ENCODE measurements at places on chromosomes 2 and 18.
A peak's percentile ranks its signal among the peaks of the same experiment; 100 is the strongest.

- DNase-seq, result no peak
Observed at GRCh38 chr2:105391763-105392662, 6.8 kb downstream of the FHL2 start.

DNA sequence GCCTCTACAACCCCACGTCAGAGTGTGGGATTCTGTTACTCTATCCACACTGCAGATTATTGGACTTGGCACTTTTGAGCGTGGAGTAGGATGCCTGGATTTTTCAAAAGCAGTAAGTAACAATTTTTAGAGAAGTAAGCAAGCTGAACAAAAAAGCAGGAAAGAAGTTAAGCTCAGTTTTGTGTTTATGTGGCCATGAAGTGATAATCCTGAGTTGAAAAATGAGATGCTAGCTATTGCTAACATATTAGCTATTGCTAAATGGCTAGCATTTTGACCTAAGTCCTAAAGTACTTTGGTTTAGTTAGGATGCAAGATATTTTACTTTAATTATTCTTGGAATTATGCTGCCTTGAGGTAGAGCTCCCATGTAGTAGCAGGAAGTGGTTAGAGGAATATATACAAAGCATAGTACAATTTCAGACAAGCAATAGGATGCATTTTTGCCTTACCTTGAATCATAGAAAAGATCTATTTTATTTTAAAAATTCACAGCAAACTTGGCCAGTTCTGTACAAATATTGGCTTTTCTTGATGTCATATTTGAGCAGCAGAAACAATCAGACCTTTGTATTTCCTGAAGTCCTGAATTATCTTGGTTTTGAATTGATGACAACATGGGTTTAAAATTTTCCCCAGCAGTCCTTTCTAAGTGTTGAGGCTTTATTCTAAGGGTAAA is 74.6 kb downstream of the COX7A2L start:
- no peak for DNase-seq

DNA sequence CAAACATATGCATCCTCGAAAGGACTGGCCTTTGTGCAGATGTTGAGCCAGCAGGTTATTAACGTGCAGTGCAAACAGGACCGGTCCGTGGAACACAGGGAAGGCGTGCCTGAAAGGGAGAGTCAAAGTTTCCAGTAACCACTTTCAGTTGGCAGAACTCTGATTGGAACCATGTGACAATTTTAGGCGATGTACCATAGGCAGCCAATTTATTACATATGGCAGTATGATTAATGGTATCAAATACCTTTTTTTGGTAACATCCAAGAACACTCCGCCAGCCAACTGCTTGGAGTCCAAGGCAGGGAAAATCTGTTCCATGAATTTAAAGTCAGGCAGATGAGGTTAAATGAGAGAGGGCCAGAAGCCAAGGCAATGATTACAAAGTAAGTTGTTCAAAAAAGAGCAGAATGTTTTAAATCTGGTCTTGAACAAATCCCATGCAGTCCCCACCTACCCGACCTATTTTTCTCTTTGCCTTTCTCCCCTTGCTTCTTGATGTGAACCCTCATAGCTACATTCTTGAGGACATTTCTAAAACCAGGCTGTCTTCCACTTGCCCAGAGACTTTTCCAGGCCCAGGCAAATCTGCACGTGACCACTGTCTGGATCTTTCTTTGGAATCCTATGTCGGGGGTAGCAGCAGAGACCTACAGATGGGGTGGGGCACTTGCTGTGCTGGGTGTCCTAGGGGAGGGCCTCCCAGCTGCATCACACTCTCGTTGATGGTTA is 351.7 kb downstream of the HRH4 start:
- DNase-seq, result no peak

- no peak for DNase-seq
Observed at GRCh38 chr2:66279024-66279423, 155.9 kb upstream of the MEIS1 start.

GRCh38 chr2:24359129-24360049 is 947 bp downstream of the ITSN2 start:
- peak; percentile 18 for DNase-seq

- DNase-seq, result no peak
Observed at GRCh38 chr18:13878857-13879256, 36.5 kb downstream of the MC2R start.

- no peak for DNase-seq
Observed at GRCh38 chr2:72914589-72915319, 2.6 kb upstream of the EMX1 start.

- DNase-seq, result no peak
Observed at GRCh38 chr2:46973673-46974072, 58.1 kb upstream of the MCFD2 start.

DNA sequence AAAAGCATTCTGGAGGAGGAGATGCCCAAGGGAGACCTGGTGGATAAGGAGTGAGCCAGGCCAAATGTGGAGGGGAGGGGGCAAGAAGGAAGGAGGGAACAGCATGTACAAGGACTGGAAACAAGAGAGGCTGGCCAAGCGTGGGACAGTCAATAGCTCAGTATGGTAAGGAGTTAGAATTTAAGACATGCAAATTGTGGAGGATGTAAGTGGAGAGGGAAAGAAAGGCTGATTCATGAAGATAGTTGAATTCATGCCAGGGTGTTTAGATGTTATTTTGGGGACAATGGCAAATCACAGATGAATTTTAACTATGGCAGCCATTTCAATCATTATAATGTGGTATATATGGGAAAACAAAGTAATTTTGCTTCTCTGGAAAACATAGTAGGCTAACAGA is 462.3 kb downstream of the MEIS1 start:
- DNase-seq, result no peak

DNA sequence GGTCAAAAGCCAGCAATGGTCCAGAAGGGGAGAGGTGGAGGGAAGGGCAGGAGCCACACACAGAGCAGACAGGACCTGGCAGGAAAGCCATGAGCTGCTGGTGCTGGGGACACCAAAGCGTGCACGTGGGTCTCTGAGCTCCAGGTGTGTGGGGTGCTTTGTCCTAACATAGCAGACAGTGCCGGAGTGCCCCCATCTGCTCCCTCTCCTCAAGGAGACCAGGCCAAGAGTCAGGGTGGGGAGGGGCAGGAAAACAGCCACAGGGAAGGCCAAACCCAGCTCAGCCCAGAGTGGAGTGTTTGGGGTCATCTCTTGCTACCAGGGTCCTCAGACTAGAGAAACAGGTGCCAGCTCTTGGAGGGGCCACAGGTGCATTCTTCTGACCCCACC is 4.2 kb upstream of the GPC1 start:
- no peak for DNase-seq
